ENCODE measurements at places on chromosomes 16 and 17. TPM values are rescaled to one million over a fixed set of nuclear protein-coding genes. Genes with fewer than 3 reads are reported as not detected.
A peak's percentile ranks its signal among the peaks of the same experiment; 100 is the strongest.

- no peak overlapping the region for H3K27ac ChIP-seq
- no peak overlapping the region for H3K4me3 ChIP-seq
- DNase-seq: no peak
- no peaks in the 10 kb centered on the region for H3K36me3 ChIP-seq
Observed at GRCh38 chr17:17531156-17531555, 35.0 kb upstream of the RASD1 start.

Gene LCMT1
- 35.5 TPM for total RNA-seq

Gene HLF
- under 0.01 TPM for total RNA-seq

GRCh38 chr16:70520612-70521297 lies 2.6 kb downstream of the COG4 start:
- peak; percentile 82 for DNase-seq
- H3K36me3 ChIP-seq: peaks cover 28% of the 10 kb centered on the region
- H3K4me3 ChIP-seq: no peak overlapping the region
- peaks cover 28% of the 10 kb centered on the region for H3K4me1 ChIP-seq
- peak overlapping the region; percentile 9 for H3K27ac ChIP-seq

- H3K27ac ChIP-seq: no peak overlapping the region
- H3K27me3 ChIP-seq: no peaks in the 10 kb centered on the region
- peak; percentile 55 for DNase-seq
Observed at GRCh38 chr16:67678354-67679023, 11.9 kb downstream of the C16orf86 start.

GRCh38 chr16:51763072-51763661 lies 612.1 kb upstream of the SALL1 start:
- H3K4me1 ChIP-seq: no peaks in the 10 kb centered on the region
- peak; percentile 44 for DNase-seq
- no peaks in the 10 kb centered on the region for H3K36me3 ChIP-seq
- H3K4me3 ChIP-seq: no peak overlapping the region
- H3K27ac ChIP-seq: no peak overlapping the region

Gene TCAP
- 0.29 TPM for total RNA-seq

GRCh38 chr16:22217890-22218730 lies 12.0 kb downstream of the EEF2K start:
- H3K4me1 ChIP-seq: peaks cover 19% of the 10 kb centered on the region
- H3K27ac ChIP-seq: no peak overlapping the region
- H3K4me3 ChIP-seq: no peak overlapping the region
- peaks cover 3% of the 10 kb centered on the region for H3K36me3 ChIP-seq
- no peaks in the 10 kb centered on the region for H3K27me3 ChIP-seq

DNA sequence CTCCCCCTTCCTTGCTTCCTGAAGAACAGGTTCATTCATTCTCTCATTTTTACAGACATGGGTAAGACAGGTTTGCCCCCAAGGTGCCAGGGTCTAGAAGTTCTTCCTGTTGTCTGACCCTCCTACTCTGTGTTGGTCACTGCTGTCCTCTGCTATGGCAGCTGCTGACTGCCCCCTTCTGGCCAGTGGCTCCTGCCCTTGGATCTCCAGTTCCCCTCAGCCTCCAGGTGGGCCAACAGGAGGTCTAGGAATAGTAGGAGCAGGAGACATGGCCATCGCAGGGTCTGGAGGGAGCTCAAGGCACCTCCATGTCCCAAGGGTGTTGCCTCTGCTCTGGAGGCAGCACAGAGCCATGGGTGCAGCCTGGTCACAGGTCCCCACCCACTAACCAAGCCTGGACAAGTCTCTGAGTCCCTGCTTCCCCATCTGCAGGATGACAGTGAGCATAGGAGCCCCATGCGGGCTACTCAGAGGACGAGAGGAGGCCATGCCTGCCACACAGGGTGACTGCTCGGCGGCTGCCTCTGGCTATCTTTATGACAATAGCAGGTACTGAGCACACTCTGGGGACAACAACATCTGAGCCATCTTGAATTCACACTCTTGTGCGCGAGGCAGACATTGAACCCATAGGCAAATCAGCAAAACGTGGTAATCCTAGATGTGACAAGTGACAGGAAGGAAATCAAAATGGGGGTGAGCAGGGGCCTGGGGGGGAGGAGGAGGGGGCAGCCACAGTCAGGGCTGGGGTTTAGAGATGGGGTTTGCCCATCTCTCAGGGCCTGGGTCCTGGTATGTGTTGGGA lies 27.0 kb upstream of the NXPH3 start:
- peaks cover 24% of the 10 kb centered on the region for H3K27me3 ChIP-seq
- H3K27ac ChIP-seq: no peak overlapping the region
- no peak overlapping the region for H3K4me3 ChIP-seq
- H3K4me1 ChIP-seq: no peaks in the 10 kb centered on the region

DNA sequence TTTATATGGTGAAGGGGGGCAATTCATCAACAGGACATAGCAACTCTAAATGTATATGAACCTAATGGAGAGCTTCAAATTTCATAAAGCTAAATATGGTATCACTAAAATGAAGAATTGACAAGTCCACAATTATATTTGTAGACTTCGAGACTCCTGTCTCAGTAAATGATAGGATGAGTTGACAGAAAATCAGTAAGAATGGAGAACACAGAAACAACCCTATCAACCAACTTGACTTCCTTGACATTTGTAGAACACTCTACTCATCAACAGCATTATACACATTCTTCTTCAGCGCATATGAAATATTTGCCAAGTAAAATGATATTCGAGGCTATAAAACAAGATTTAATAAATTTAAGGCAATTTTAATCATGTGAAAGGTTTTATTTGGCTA lies 322.9 kb upstream of the MAF start:
- H3K4me3 ChIP-seq: no peak overlapping the region
- no peak overlapping the region for H3K27ac ChIP-seq
- DNase-seq: no peak
- H3K27me3 ChIP-seq: no peaks in the 10 kb centered on the region
- no peaks in the 10 kb centered on the region for H3K36me3 ChIP-seq

Gene EVPLL
- not detected for total RNA-seq

Gene TBC1D3
- not detected for total RNA-seq

GRCh38 chr16:47626246-47626645 lies 165.1 kb downstream of the PHKB start:
- no peak overlapping the region for H3K27ac ChIP-seq
- H3K4me3 ChIP-seq: no peak overlapping the region
- H3K27me3 ChIP-seq: no peaks in the 10 kb centered on the region
- H3K4me1 ChIP-seq: no peaks in the 10 kb centered on the region

GRCh38 chr16:82454152-82454551 lies 172.6 kb upstream of the CDH13 start:
- H3K4me3 ChIP-seq: no peak overlapping the region
- no peaks in the 10 kb centered on the region for H3K27me3 ChIP-seq
- no peaks in the 10 kb centered on the region for H3K4me1 ChIP-seq
- no peak overlapping the region for H3K27ac ChIP-seq

GRCh38 chr17:4544135-4544950 lies 10.8 kb downstream of the MYBBP1A start:
- H3K4me3 ChIP-seq: no peak overlapping the region
- H3K27me3 ChIP-seq: no peaks in the 10 kb centered on the region

Gene FMNL1
- 2.7 TPM for total RNA-seq

DNA sequence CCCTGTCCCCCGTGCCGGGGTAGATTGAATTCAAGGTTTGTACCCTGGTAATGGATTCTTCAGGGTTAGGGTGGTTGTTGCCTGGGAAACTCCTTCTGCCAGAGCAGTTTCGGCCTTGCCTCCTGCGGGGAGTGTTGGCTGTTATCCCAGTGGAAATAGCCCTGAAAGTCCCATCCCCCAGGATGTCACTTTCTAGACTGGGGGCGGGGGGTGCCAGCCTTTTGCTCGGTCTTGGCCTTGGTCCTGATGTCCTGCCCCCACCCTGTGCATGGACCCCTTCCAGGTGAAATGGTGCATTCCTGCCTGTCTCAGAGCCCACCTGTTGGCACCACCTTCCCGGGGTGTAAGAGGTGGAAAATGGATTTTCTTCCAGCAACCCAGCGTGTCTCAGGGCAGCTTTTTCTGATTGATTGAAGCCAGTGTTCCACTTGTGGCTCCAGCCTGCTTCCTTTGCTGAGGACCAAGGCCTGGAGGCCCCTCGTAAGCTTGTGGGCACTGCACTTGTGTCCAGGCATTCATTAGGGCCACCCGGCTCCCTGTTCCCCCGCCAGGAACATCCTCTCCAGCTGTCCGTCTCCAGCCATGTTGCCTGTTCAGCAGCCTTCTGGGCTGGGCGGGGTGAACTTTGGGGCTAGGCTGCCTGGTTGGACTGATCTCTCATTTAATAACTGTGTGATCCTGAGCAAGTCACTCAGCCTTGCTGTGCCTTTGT lies 25.6 kb downstream of the MGAT5B start:
- H3K4me3 ChIP-seq: no peak overlapping the region
- H3K36me3 ChIP-seq: no peaks in the 10 kb centered on the region
- no peak for DNase-seq

- no peaks in the 10 kb centered on the region for H3K27me3 ChIP-seq
- H3K36me3 ChIP-seq: peaks cover 4% of the 10 kb centered on the region
- peak overlapping the region; percentile 48 for H3K27ac ChIP-seq
- H3K4me3 ChIP-seq: peak overlapping the region; percentile 93
Observed at GRCh38 chr16:71722801-71723536, 1.5 kb downstream of the PHLPP2 start.

Gene KRTAP2-2
- not detected for total RNA-seq

Gene FOXO3B
- total RNA-seq: 8.7 TPM

DNA sequence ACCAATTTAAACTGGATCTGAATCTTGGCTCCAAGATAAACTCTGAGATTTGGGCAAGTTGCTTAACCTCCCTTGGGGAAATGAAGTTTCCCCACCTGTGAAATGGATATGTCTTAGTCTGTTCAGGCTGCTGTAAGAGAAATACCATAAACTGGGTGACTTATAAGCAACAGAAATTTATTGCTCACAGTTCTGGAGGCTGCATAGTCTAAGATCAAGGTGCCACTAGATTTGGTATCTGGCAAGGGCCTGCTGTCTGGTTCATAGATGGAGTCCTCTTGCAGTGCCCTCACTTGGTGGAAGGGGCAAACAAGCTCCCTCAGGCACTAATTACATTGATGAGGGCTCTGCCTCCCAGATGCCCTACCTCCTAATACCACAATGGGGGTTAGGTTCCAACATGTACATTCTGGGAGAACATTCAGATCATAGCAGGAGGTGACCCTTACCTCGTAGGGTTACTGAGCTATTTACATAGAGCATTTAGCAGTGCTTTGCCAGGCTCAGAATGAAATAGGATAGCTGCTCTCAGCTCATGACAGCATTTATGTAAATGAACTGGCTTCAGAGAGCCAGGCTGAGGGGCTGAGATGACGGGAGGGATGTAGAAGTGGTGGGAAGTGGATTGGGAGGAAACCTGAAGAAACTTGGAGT lies 83.9 kb downstream of the SPECC1 start:
- no peak overlapping the region for H3K27ac ChIP-seq
- no peak for DNase-seq
- no peaks in the 10 kb centered on the region for H3K36me3 ChIP-seq
- no peak overlapping the region for H3K4me3 ChIP-seq
- peaks cover 23% of the 10 kb centered on the region for H3K4me1 ChIP-seq

DNA sequence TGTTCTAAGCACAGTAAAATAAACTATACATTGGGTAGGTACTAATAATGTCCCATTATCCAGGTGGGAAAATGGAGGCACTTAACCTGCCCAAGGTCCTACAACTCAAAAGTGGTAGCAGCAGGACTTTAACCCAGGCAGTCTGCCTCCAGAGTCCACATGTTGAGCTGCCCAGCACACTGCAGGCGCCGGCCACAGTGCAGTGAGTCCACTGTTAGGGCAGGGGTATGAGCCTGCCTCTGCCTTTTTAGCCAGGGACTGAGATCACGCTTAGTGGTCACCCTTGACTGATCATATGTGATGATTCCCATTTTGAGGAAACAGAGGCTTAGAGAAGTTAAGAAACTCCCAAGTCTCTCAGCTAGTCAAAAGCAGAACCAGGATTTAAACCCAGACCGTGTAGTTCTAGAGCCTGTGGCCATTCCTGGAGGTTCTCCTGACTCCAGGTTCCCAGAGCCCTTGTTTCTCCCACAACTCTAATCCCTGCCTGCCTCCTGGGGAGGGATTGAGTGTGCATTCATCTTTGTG lies 8.4 kb downstream of the CES1 start:
- H3K4me1 ChIP-seq: no peaks in the 10 kb centered on the region
- no peaks in the 10 kb centered on the region for H3K27me3 ChIP-seq
- H3K4me3 ChIP-seq: no peak overlapping the region
- no peaks in the 10 kb centered on the region for H3K36me3 ChIP-seq

Gene SCGB1C2
- total RNA-seq: not detected

DNA sequence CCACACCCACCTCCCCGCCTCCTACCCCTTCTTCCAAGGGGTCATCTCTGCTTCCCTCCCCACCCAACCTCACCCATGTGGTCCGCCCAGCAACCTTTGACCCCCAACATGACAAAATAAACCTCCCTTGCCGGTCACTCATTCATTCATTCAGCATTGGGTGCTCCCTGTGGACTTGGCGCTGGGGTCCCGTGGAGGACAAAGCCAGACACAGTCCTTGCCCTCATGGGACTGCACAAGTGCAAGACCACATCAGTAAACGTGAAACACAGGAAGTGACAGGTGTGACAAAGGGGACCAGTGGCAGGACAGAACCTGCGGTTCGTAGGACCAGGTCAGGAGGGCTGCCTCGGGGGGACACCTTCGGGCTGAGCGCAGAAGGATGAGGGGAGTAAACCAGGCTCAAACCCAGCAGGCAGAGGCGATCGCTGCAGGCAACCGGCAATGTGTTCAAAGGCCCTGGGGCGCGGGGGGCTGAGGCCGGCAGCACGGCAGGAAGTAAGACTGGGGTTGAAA lies 185.4 kb downstream of the SEC14L1 start:
- peak overlapping the region; percentile 99 for H3K27ac ChIP-seq
- peaks cover 44% of the 10 kb centered on the region for H3K4me1 ChIP-seq
- no peaks in the 10 kb centered on the region for H3K27me3 ChIP-seq
- DNase-seq: peak; percentile 63
- H3K36me3 ChIP-seq: peaks cover 25% of the 10 kb centered on the region
- no peak overlapping the region for H3K4me3 ChIP-seq

DNA sequence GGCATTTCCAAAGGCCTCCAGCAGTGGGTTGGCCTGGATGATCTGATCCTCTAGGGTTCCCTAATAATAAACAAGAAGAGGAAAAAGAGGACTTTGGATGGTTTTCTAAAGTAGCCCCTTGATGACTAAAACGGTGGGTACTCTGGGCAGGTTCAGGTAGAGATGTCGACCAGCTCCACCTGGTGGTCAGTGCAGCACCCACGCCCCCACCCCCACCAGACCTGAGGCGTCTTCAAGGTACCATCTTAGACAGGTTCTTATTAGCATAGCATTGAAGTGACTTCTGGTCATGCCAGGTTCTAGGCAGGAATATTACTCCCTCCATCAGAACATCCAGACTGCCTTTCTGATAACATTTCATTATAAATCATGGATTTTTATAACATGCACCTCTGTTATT lies 15.0 kb downstream of the MYH13 start:
- no peak for DNase-seq
- H3K4me3 ChIP-seq: no peak overlapping the region
- H3K4me1 ChIP-seq: no peaks in the 10 kb centered on the region
- H3K36me3 ChIP-seq: no peaks in the 10 kb centered on the region
- H3K27me3 ChIP-seq: no peaks in the 10 kb centered on the region

DNA sequence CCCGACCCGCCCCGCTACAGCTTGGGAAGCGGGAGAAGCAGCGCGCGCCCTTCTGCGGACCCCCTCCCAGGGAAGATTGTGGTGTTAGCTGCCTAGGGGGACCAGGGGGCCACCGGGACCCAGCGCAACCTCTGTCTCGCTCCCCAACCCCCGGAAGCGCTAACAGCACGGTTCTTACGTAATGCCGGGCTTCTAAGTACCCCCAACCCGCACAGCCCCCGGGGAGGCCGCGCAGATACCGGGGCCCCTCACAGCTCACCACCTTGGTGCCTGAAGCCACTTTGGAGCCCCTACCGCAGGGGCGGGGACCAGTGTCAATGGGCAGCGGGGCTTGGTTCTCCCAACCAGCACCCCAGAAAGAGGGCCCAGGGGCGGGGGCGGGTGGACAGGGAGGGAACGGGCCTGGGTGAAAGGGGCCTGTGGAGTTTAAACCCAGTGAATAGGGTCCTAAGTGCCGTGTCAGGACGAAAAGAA lies 348 bp downstream of the MPP2 start:
- peak overlapping the region; percentile 76 for H3K4me3 ChIP-seq
- no peaks in the 10 kb centered on the region for H3K36me3 ChIP-seq
- no peak overlapping the region for H3K27ac ChIP-seq
